Activated CD4-positive, alpha-beta T cell treated with anti-CD3 and anti-CD28 coated beads for 24 hours (primary cell): ENCODE measurements at places on chromosomes 7 and 10.

GRCh38 chr10:63627396-63627795 is 106.2 kb downstream of the REEP3 start:
- no peak for DNase-seq

- no peak for DNase-seq
Observed at GRCh38 chr7:98700533-98700932, 83.4 kb downstream of the NPTX2 start.

GRCh38 chr7:120842121-120842621 is 15.8 kb downstream of the TSPAN12 start:
- no peak for DNase-seq

- no peak for DNase-seq
Observed at GRCh38 chr7:20834656-20835055, 48.0 kb upstream of the SP8 start.

GRCh38 chr10:76403912-76404311 is 972.5 kb downstream of the LRMDA start:
- no peak for DNase-seq

- DNase-seq = no peak
Observed at GRCh38 chr7:128014811-128015210, 16.4 kb downstream of the LRRC4 start.

- DNase-seq = no peak
Observed at GRCh38 chr10:75103881-75104686, 7.4 kb upstream of the SAMD8 start.

GRCh38 chr7:29926216-29926615 is 63.4 kb downstream of the SCRN1 start:
- no peak for DNase-seq

DNA sequence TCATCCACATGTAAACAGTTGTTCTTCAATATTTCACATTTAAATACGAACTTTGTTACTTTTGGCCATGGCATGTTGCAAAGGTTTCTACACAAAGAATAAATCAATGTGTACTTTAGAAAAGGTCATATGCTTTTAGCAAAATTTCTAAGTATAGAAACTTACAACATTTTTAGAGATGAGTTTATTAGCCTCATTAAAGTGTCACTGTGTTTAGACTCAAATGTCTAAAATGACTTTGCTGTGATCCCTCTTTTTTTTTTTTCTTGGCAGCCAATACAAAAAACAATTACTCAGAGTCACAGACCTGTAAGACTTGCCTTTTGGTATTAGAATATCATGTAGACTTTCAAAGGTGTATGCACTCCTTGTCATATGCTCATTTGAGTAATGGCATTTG is 349.3 kb upstream of the KIAA1217 start:
- no peak for DNase-seq

DNA sequence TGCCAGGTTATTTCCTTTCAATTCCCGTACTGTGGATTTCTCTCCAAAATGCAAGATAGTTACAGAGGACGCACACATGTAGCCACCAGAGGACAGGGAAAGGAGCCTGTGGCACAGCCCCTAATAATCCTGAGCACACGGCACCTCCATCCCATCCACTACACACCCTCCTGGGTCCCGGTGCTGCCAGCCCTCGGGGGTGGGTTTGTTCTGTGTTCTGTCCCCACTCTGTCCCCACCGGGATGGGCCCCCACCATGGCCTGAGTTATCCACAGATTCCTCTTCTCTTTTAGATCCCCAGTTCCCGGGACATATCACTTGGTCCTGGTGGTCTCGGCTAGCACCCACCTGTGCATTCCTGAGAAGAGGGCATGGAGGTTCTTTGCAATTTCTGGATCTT is 196.9 kb upstream of the PPP2R2D start:
- DNase-seq = no peak

- no peak for DNase-seq
Observed at GRCh38 chr7:54995610-54996363, 23.0 kb upstream of the EGFR start.

GRCh38 chr7:88500131-88500530 is 193.4 kb upstream of the STEAP4 start:
- no peak for DNase-seq

GRCh38 chr7:99275496-99275895 is 2.9 kb downstream of the MYH16 start:
- DNase-seq = no peak

- no peak for DNase-seq
Observed at GRCh38 chr10:123521076-123521475, 145.1 kb upstream of the GPR26 start.

DNA sequence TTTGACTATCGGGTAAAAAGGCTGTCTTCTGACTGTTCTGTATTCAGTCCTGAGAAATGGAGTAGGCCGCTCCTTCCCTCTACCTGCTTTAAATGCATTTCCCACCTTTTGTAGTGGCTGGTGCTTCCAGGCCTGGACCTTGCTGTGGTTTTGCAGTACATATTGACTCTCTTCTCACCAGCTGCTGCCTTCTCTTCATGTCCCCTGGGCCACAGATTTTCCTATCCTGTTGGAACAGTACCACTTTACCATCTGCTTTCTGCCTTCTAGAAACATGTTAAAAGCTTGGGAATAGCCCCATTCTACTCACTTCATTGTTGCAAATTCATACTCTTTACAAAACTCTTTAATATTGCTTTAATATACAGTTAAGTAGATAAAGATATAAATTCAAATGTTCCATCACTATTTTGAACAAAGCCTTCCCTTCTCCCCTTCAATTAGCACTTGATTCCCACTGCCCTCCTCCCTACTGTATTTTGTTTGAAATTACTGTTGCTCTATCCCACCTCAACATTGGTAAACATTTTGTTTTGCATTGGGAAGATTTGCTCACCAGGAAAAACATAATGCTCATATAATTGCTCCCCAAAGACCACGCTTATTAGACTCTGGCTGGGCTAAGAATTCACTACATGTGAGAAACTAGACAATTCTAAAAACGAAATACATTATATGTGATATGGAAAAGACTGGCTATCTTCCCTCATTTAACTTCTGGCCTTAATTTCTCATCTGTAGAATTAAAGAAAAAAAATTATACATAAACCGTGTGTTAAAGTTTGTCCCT is 17.3 kb upstream of the SEMA3C start:
- DNase-seq = no peak

DNA sequence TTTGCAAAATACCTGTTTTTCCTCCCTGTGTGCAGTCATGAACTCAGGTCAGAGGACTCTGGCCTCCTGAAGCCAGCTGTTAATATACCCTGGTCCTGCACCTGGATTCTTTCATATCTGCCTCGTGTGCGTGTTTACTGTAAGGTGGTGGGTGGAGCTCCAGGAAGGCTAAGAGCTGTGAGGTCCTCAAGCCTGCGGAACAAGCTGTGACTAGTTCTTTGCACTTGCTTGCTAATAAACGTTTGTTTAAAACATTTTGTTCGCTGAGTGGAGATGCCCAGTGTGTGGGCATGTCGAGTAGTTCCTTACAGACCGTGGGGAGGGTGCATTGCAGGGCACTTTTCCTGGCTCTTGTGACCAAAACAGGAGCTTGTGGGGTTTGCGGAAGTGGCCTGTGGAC is 139.0 kb downstream of the DOCK1 start:
- DNase-seq = no peak

DNA sequence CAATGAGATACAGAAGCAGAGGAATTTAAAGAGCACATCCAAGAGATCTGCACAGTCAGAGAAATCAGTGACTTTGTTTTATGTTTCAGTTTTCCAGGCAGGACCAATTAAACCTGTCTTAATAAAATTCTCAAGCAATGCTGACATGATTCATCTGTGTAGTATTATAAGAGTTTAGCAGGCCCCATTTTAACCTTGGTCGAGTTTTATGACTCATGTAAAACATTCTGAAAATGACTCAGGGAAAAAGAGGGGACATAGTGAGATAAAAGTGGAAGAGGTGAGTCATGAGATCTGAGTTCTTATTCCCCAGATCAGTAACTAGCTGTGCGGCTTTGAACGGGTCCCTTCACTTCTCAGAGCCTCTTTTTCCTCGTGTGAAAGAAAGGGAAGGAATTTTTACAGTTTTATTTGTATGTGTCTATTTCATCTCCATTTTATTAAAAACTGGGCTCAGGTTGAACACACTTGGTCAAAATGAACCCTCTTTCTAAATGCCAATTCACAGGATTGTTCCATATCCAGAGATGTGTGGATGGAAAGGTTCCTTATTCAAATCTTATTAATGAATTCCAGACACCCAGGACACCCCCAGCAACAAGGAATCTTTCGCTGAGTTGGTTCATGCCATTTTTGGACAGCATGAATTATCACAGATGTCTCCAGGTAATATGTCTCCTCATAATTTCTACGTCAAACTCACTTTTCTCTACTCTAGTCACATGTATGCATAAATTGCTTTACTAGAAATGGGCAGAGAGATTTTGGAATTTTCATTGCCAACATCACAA is 143.2 kb downstream of the JAZF1 start:
- no peak for DNase-seq

- no peak for DNase-seq
Observed at GRCh38 chr10:73406846-73407245, 7.0 kb downstream of the ANXA7 start.

DNA sequence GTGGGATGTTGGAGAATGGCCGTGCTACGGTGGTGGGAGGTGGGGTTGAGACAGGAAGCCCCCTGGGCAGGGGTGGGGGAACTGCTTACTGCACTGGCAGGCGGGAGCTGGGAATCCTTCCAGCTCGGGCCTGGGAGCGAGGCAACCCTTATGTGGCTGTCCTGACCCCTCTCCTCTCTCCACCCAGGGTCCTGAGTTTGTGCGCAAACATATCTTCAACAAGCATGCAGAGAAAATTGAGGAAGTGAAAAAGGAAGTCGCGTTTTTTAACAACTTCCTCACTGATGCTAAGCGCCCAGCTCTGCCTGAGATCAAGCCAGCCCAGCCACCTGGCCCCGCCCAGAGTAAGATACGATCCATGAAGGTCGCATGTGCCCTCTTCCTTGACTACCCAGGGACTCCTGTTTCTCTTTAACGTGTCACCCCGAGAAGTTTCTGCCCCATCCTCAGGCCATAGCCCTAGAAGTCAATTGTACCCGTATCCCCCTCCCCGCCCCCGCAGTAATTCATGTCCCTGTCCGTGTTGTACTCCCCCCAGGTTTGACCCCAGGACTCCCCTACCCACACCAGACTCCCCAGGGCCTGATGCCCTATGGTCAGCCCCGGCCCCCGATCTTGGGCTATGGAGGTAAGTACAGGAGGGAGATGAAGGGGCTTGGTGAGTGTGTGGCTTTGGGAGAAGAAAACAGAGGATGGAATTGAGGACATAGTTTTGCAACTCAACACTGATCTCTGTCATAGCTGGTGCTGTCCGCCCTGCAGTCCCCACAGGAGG is 1.8 kb downstream of the UFSP1 start:
- no peak for DNase-seq

DNA sequence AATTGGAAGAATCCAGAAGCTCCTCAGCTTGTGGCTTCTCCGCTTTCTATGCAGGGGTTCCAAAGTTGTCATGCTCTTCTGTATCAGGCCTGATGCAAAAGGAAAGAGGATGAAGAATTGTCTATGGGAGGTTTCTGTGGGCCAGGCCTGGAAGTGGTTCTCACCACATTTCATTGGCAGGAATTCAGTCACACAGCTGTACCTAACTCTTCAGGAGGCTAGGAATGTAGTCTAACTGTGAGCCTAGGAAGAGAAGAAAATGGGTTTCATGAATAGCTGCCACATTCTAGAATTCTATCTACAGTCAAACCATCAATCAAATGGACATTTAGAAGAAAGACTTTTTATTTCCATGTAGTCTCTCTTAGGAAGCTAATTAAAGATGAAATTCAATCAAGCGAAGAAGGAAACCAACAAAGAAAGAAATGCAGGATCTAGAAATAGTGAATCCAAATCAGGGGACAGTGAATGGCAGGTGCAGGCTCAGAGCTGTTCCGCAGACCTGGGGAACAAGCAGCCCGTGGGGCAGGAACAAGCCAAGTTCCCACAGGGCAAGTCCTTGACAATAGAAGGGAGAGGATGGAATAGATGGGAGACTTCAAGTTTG is 25.4 kb upstream of the USP6NL start:
- DNase-seq = no peak

DNA sequence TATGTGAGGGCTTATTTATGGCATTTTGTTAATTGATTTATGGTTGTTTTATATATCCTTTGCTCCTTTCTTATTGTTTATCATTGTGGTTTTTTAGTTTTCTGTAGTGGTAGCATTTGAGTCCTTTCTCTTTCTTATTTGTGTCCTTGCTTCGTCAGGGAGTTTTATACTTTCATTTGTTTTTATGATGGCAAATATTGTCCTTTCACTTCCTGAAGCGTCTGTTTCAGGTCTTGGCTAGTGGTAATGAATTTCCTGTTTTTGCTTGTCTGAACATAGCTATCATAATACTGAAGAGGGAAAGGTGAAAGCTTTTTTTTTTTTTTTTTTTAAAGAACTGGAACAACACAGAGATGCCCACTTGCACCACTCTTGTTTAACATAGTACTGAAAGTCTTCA is 228.2 kb downstream of the ATRNL1 start:
- DNase-seq = no peak

GRCh38 chr7:69963393-69963792 is 365.1 kb downstream of the AUTS2 start:
- no peak for DNase-seq

- DNase-seq = no peak
Observed at GRCh38 chr10:71434760-71435394, 38.2 kb downstream of the CDH23 start.

DNA sequence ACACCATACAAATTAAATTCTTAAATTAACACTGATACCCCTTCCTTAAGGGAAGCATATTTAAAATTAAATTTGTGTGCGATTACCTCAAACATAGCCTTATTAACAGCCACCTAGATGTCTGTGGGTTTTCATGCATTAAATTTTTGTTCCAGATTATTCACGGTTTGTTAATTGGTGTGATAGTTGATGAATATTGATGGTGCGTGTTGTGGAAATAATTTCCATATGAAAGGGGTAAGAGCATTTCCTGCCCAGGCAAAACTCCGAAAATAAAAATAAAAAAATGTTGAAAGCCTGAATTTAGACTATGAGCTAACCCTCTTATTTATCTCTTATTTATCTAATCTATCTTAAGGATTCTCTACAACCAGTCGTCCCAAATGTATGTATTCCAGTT is 679.3 kb upstream of the CELF2 start:
- no peak for DNase-seq

GRCh38 chr10:123303581-123304337 is 149.6 kb downstream of the BUB3 start:
- DNase-seq = no peak

GRCh38 chr7:107043491-107043890 is 1.0 kb upstream of the PRKAR2B start:
- DNase-seq = no peak

DNA sequence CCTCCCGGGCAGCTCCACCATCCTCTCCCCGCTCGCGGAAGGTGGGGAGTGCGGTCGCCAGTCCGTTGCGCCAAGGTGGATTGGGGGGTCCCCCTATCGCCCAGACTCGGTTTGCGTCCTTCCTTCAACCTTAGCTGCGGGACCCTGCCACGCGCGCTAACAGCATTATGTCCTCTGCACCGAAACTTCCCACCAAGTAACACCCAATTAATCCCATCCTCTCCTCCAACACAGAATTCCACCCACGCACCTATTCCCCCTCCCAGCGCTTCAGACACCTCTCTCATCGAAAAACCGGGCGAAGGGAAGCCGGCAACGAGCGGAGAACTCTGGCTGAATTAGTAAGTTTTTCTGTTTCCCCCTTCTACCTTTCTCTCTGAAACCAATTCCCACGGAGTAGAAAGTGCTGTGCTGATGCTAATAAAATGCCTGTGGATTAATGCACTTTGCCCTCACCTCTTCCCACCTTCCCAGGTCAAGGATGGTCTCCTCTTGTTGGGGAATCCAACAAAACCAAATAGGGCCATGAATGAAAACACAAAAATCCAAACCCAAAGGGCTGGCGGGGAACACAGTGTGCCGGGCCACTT is 947 bp downstream of the HOXA3 start:
- no peak for DNase-seq
